IMR-90 (cell line): ENCODE measurements at places on chromosomes 7 and 10.
A peak's percentile ranks its signal among the peaks of the same experiment; 100 is the strongest.

GRCh38 chr10:77075926-77076325 is 561.7 kb downstream of the KCNMA1 start:
- no peaks in the 10 kb centered on the region for H3K36me3 ChIP-seq
- H3K4me3 ChIP-seq = no peak overlapping the region
- H3K27me3 ChIP-seq = no peaks in the 10 kb centered on the region
- no peak for DNase-seq

DNA sequence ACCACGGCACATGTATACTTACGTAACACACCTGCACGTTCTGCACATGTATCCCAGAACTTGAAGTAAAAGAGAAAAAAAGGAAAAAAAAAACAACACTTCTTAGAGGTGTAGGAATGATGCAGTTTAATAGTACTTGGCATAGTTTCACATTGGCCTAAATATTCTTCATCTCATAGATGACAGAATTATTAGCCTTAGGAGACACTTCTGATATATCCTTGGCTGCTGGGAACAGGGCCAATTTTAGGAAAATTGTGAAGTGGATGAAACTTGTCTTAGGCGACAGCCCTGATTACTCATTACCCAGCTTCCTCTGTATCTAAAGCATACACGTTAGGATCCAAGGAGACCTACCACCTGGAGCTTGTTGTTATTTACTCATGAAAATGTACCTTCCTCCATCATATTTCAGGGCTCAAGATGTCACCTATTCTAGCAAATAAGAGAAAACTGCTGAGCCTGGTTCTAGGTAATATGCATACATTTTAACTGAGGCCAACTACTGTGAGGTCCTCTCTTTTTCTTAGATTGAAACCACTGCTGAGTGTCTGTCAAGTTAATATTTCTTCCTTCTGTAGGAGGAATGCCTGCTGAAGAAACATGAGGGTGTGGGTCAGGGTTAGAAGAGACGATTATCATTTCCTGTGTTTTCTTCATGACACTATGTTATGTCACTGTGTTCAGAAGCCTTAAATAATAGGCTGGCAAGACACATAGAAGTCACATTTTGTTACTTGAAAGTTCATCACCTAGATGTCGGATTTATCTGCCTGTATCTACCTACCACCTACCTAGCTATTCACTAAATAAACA is 44.3 kb downstream of the CPED1 start:
- peaks cover 7% of the 10 kb centered on the region; the same call in 1 of the 2 replicates for H3K4me1 ChIP-seq
- no peak overlapping the region for H3K27ac ChIP-seq
- no peaks in the 10 kb centered on the region for H3K36me3 ChIP-seq
- peak; percentile 18 for DNase-seq
- H3K4me3 ChIP-seq = no peak overlapping the region
- H3K27me3 ChIP-seq = no peaks in the 10 kb centered on the region

DNA sequence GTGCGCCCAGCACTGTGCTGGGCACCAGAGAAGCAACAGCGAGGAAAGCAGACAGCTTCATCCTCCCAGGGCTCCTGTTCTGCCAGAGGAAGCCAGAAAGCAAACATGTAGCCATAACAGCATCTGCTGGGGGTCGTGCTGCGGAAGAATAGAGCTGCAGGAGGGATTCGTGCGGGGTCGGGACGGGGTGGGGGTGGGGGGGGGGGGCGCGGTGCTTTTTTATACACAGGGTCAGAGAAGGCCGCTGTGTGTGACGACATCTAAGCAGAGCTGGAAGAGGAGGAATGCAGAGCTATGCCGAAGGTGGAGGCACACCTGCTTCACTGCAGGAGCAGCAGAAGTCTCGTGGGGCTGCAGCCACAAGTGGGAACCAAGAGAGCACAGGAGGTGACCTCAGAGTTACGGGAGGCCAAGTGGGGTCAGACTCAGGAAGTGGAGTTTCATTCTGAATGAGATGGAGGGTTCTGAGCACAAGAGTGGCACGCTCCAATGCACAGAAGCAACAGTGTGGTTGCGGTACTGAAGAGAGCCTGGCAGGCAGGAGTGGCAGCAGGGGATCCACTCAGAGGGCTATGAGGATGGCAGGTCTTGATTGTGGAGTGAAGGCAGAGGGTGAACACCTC is 11.1 kb downstream of the PKD1L1 start:
- DNase-seq = no peak
- H3K27ac ChIP-seq = no peak overlapping the region
- peaks cover 13% of the 10 kb centered on the region for H3K4me1 ChIP-seq
- H3K4me3 ChIP-seq = no peak overlapping the region
- H3K27me3 ChIP-seq = no peaks in the 10 kb centered on the region
- H3K36me3 ChIP-seq = no peaks in the 10 kb centered on the region

- no peaks in the 10 kb centered on the region for H3K36me3 ChIP-seq
- no peaks in the 10 kb centered on the region for H3K4me1 ChIP-seq
- H3K27me3 ChIP-seq = no peaks in the 10 kb centered on the region
- no peak for DNase-seq
- H3K27ac ChIP-seq = no peak overlapping the region
Measured at GRCh38 chr7:17062151-17063044, 180.6 kb upstream of the AGR3 start.

GRCh38 chr7:20064181-20064970 is 152.8 kb downstream of the MACC1 start:
- no peak overlapping the region for H3K27ac ChIP-seq
- no peaks in the 10 kb centered on the region for H3K4me1 ChIP-seq
- no peak overlapping the region for H3K4me3 ChIP-seq
- no peaks in the 10 kb centered on the region for H3K27me3 ChIP-seq
- H3K36me3 ChIP-seq = no peaks in the 10 kb centered on the region

DNA sequence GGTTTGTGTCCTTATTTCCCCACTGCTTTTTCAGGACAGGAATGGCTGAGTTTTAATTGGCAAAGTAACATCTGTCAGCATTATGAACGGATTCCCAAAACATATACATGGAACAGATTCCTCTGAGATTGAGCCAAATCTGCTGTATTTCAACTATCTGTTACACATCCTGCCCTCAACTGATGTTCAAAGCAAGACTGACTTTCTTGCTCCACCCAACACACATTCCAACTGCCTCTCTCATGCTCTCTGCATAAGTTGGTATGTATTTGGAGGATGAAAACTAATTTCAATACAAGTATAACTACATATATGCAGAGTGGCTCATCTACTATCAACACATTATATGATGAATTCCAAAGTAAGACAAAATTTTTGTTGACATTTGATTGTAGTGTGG is 342.2 kb downstream of the GATA3 start:
- no peak overlapping the region for H3K27ac ChIP-seq
- no peaks in the 10 kb centered on the region for H3K27me3 ChIP-seq
- peak; percentile 35 for DNase-seq
- no peak overlapping the region for H3K4me3 ChIP-seq
- H3K4me1 ChIP-seq = no peaks in the 10 kb centered on the region
